ENCODE measurements at places on chromosomes 1 and 21.

GRCh38 chr1:110067479-110067892 lies 3.0 kb downstream of the ALX3 start:
- no peak for DNase-seq

DNA sequence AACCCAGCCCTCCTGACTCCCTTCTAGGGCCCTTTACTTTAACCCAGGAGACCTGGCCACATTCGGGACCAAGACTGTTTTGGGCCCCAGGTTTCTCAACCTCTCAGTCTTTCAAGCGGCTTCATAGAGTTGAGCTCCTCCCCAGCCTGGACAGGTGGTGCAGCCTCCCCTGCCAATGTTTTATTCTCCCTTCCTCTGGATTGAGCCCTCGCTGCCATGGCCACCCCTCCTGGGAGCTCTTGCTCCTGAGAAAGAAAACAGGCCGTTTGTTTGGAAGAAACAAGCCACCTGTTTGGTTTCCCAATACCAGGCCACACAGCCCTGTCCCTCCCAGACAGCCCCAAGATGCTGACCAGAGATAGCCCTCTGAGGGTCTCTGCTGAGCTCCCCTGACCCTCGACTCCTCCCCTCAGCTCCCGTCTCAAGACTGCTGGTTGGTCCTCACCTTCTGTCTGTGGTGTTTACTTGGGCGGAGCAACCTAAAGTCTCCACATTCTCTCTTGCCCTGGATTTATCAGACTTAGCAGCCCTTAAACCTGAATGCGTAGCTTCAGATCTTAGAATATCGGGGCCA lies 3.3 kb downstream of the TMEM51 start:
- no peak for DNase-seq

- no peak for DNase-seq
These were observed 100.9 kb downstream of the PEX14 start for GRCh38 chr1:10575616-10576015.

DNA sequence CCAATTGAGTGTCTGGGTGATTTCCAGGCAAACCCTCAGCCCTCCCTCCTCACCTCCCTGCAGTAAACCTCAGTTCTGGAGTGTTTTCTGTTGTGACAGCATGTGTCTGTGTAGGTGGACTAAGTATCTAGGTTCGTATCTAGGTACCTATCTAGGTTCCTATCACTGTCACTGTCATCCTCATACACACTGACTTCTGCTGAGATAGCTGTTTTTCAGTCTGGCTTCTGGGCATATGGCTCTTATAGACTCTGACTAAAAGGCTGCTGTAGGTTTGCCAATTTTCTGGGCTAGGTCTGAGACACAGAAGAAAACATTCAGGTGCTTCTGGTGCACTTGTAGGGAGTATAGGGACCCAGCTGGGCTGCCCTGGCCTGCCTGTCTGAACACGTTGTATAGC lies 8.1 kb upstream of the TRIM67 start:
- DNase-seq = peak; percentile 9

- DNase-seq = no peak
These were observed 24.0 kb downstream of the ECE1 start for GRCh38 chr1:21266119-21266774.

GRCh38 chr1:58442114-58442513 lies 104.4 kb downstream of the OMA1 start:
- peak; percentile 78 for DNase-seq

GRCh38 chr1:220726634-220727033 lies 21.5 kb upstream of the MTARC2 start:
- no peak for DNase-seq

DNA sequence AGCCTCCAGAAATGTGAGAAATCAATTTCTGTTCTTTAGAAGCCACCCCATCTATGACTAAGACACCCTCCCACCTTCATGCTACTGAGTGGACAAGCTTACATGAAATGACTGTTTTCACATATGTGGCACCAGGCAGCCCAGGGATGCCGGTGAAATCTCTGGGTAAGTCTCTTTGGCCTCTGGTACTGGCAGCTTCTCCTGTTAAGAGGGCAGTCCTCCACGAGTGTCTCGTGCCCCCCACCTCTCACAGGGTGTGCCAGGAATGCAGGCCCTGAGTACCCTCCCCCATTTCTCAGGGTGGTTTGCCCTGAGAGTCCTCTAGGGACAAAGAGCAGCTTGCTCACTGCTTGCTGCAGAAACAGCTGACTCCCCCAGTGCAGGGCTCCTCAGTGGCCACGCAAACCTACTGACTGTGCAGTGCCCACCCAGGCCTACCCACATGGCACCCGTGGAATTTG lies 3.2 kb upstream of the PRXL2B start:
- no peak for DNase-seq

- no peak for DNase-seq
These were observed 7.6 kb downstream of the TENT5C start for GRCh38 chr1:117613249-117613968.

DNA sequence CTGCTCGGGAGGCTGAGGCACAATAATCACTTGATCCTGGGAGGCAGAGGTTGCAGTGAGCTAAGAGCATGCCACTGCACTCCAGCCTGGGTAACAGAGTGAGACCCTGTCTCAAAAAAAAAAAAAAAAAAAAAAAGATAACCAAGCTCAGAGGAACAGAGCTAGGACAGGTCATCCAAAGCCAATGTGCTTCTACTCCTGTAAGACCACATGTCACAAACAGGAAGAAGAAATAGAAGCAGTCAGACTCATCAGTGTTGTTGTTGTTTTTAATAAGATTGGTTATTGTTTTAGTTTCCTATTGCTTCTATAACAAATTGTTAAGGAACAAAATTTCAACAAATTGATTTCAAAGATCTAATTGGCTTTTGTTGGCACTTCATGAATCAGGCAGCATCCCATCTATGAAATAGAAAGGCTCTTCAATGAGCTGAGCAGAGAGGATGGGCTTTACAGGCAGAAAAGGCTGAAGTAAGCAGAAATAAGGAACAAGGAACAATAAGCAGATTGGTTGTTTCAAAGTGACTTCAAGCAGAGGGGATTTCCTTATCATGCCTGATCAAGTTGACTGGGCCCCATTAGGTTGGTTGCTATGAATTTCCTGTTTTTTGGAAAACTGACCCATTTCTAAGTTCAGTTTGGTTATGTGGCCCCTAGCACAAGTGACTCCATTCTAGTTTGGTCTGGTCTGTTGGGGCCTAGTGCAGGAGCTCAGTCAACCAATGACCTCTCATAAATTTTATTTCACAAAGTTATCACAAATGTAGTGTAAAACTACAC lies 6.0 kb upstream of the AKNAD1 start:
- no peak for DNase-seq

GRCh38 chr1:12475101-12475500 lies 142.9 kb downstream of the DHRS3 start:
- DNase-seq = no peak

GRCh38 chr1:91526496-91526895 lies 25.8 kb downstream of the CDC7 start:
- no peak for DNase-seq

DNA sequence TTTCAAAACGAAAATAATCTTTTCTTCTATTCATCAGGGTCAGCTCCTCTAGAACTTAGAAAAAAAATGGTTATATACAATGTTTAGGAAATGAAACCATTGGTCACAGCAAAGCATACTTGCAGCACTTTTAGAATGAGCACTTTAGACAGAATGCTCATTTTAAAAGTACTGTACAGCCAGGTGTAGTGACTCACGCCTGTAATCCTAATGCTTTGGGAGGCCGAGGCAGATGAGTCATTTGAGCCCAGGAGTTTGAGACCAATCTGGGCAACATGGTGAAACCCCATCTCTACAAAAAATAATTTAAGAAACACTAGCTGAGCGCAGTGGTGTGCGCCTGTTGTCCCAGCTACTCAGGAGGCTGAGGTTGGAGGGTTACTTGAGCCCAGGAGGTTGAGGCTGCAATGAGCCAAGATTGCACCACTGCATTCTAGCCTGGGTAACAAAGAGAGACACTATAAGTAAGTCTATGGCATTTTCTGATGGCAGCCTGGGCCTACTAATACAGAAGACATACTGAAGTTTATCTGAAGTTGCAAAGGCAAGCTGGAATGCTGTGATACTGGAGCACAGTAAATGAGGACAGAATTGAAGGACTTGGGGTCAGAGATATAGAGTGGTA lies 48.9 kb upstream of the ZNF326 start:
- no peak for DNase-seq

DNA sequence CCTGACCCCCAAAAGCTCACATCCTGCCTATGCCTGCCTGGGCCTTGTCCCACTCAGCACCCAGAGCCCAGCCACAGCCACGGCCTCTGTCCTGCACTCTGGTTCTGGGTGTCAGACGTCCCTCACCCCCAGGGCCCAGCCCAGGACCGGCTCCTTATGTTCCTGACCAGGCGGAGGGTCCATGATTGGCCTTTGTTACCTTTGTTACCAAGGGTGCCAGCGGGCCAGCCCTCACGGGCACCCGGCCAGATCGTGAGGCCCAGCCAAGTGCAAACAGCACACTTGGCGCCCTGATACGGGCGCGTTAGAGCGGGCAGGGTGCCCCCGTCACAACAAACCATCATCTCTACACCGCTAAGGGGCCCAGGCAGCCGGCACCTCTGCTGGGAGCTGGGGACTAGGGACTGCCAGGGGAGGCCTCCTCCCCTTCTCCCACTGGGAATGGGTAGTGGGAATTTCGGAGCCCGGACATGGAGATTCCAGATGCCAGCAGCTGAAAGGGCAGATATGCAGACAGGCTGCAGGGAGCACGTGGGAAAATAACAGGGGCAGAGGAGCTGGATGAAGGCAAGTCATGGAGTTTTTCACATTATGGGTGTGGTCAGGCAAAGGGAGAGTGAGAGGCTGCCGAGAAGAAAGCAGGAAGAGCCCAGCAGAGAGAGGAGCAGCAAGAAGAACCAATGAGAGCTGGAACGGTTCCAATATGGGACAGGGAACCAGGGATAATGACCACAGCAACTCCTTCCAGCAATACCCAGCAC lies 22.1 kb downstream of the HSPG2 start:
- no peak for DNase-seq

- no peak for DNase-seq
These were observed at the start of gene TTC24 for GRCh38 chr1:156579472-156579871. Gene TTC24 (plus strand): TSS chr1:156579723. CDS start chr1:156581365, 1,642 bp downstream.

DNA sequence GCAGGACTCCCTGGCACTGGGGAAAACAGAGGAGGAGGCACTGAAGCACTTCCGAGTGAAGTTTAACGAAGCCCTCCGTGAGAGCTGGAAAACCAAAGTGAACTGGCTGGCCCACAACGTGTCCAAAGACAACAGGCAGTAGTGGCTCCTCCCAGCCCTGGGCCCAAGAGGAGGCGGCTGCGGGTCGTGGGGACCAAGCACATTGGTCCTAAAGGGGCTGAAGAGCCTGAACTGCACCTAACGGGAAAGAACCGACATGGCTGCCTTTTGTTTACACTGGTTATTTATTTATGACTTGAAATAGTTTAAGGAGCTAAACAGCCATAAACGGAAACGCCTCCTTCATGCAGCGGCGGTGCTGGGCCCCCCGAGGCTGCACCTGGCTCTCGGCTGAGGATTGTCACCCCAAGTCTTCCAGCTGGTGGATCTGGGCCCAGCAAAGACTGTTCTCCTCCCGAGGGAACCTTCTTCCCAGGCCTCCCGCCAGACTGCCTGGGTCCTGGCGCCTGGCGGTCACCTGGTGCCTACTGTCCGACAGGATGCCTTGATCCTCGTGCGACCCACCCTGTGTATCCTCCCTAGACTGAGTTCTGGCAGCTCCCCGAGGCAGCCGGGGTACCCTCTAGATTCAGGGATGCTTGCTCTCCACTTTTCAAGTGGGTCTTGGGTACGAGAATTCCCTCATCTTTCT lies 75.5 kb downstream of the PIK3CD start:
- DNase-seq = no peak

GRCh38 chr1:39886757-39887231 lies 3.5 kb upstream of the TRIT1 start:
- peak; percentile 28 for DNase-seq

GRCh38 chr1:42937141-42937696 lies 21.4 kb downstream of the SLC2A1 start:
- DNase-seq = no peak

GRCh38 chr1:51624855-51625254 lies 8.0 kb downstream of the OSBPL9 start:
- no peak for DNase-seq

DNA sequence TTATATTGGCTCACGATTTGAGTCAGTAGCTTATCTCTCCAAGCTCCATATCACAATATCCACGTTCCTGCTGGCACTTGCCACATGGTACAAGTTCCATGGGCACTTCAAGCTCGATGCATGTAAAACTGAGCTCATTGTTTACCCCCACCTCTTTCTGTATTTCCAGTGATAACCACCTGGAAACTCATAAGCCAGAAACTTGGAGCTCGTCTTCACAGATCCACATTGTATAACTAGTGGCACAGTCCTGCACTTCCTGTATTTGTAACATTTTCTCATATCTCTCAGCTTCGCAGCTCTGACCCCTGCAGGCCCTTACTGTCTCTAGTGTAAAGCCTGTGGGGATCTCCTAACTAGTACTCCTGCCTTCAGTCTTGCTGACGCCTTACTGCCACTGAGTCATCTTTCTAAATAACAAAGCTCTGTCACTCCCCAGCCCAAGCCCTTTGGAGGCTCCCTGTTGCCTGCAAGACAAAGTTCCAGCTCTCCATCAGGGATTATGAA lies 6.5 kb upstream of the C2CD4D start:
- DNase-seq = no peak

DNA sequence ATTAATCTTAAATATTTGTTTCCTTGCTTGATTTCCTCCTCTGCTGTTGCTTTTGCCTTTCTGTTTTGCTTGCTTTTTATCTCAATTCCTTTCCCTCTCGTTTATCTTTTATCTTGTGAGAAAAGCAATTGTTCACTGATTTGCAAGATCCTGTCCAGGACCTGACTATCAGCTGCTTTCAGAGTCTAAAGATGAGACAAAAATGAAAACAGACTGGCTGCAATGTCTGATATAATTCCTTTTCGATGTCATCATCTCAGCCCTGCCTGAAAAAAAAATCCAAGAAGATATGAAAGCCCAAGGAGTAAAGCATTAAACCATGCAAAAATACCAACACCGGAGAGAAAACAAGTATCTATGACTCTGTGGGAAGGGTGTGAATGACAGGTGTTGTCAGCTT lies 225.5 kb downstream of the PATJ start:
- no peak for DNase-seq

DNA sequence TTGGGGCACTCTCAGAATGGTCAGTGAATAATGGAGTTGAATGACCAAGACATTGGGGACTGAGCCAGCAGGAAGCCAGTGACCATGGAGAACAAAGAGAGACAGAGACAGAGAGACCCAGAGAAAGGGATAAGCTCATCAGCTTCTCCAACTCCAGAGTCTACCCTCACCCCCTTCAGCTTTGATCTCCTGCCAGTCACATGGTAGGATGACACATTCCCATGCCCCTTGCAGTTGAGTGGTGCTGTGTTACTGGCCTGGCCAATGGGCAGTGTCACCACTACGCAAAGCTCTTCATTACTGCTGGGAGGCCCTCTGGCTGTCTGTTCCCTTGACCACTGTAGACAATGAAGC lies 643.5 kb downstream of the AJAP1 start:
- no peak for DNase-seq

Data from NCI-H446 (cell line).